ENCODE measurements at places on chromosomes 12 and 14.

GRCh38 chr12:131901431-131902331, 7.3 kb downstream of the ULK1 start:
- no peak for DNase-seq

- no peak for DNase-seq
Measured at GRCh38 chr14:52878469-52878868, 72.4 kb downstream of the FERMT2 start.

GRCh38 chr12:103965590-103966504, at the start of gene TDG:
Gene TDG, plus strand, starts transcription at chr12:103965872. Its CDS starts 166 bp downstream, at chr12:103966038.
- DNase-seq = peak; percentile 97

DNA sequence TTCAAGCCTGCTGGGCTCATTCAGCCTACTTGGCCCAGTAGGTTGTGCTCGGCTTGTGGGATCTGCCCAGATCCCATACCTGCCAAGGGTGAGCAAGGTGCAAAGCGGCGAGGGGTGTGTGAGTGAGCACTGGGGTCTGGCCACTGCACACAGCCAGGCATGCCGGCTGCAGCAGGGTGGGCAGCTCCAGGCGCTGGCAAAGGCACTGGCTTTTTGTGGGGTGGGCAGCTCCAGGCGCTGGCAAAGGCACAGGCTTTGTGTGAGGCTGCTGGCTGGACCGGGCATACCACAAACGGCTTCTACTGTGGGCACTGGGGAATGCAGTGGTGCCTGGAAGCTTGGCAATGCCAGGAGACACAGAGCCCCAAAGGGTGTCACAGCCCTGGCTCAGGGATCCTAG, 137.4 kb downstream of the SLC16A7 start:
- DNase-seq = no peak

GRCh38 chr12:121088195-121088585, 44.5 kb upstream of the P2RX7 start:
- no peak for DNase-seq

- no peak for DNase-seq
Measured at GRCh38 chr12:39610436-39611025, 9.1 kb downstream of the ABCD2 start.

- DNase-seq = no peak
Measured at GRCh38 chr14:94568186-94568585, 6.9 kb downstream of the SERPINA4 start.

- DNase-seq = no peak
Measured at GRCh38 chr12:120956579-120957300, 21.6 kb upstream of the HNF1A start.

DNA sequence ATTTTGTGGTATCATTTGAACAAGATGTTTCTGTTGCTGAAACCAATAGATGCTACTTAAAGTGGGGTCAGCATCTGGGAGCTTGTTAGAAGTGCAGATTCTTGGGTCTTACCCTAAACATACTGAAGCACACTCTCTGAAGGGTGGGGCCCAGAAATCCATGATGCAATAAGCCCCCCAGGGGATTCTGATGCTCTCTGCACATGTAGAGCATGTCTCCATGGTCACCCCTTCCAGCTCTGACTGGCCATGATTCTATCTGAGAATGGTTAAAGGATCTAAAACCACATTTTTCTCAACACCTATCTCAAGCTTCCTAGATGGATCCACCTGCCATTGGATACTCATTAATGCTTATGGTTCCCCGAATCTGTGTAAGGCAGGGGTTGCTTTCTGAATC, 20.4 kb downstream of the JDP2 start:
- DNase-seq = no peak

DNA sequence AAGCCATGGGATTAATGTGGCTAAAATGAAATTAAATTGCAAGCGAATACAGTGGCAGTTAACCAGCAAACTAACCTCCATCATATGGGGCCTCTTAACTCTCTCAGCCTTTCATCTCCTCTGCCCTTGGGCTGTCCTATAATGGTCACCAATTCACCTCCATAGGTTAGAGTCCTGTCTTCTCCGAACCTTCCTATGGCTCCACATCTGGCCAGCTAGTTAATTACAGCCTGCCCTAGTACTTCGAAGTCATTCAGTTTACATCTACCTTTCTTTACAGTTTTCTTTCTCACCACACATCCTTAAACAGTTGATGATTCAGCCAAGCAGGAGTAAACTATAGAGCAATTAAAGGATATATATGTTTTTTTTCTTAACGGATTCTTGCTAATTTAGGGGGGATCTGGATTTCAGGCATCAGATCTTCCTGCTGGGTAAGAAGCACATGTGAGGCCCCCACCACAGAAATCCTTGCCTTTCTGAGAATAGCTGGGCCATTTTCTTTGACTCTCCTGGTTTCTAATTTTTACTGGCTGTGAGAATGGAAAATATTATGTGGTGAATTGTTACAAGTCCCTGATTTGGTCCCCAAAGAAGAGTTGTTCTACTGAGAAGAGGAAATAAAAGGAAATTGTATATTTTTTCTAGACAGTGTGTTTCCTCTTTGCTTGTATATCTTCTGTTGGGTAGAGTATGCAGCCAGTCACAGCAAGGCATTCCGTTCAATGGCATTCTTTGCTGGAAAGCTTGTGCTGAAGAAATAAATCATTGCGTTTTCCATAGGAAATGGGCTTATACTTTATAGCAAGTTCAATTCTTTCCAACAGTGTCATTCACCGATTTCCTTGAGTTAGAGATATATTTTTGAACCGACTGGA, 16.7 kb downstream of the HMGA2 start:
- no peak for DNase-seq

GRCh38 chr14:104800771-104801519, at the start of gene ZBTB42:
Gene ZBTB42, plus strand, starts transcription at chr14:104801101. Its CDS starts 97 bp downstream, at chr14:104801198.
- DNase-seq = no peak

GRCh38 chr14:31505411-31505810, 17.6 kb upstream of the GPR33 start:
- no peak for DNase-seq

DNA sequence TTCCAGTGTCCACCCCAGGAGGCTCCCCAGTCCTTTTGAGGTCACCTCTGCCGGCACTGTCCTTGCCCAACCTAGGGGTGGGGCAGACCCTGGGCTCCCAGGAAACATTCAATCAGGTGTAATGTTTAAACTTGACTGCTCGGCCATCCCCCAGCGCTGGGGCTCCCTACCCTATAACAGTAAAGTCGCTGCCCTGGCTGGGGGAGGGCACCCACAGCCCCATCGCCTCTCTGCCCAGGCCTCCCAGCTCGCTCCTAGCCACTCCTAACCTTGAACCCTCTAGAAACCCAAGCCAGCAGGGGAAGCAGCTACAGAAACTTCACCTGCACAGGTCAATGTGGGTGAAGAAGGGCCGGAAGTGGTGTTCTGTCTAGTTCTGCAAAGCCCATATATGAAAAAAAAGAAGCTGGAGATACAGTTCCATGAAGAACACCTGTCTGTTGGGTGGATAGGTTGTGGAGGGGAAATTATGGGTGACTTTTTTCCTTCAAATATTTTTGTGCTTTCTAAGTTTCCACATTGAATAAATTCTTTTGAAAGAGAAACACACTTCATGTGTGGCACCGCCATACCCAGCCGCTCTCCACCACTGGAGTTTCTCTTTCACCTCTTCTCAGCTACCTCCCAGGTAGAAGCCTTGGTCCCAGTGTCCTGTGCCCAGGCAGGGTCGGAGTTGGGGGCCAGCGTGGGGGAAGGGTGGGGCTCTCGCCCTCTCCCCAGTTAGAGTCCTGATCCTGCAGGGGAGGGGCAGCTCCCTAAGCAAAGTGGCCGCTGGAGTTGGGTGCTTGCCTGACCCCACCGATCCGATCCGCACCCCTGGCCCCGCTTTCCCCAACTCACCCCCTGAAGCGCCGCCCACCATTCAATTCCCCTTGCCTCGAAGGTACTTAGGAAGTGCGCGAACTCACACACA, 1.1 kb downstream of the CLMN start:
- no peak for DNase-seq

DNA sequence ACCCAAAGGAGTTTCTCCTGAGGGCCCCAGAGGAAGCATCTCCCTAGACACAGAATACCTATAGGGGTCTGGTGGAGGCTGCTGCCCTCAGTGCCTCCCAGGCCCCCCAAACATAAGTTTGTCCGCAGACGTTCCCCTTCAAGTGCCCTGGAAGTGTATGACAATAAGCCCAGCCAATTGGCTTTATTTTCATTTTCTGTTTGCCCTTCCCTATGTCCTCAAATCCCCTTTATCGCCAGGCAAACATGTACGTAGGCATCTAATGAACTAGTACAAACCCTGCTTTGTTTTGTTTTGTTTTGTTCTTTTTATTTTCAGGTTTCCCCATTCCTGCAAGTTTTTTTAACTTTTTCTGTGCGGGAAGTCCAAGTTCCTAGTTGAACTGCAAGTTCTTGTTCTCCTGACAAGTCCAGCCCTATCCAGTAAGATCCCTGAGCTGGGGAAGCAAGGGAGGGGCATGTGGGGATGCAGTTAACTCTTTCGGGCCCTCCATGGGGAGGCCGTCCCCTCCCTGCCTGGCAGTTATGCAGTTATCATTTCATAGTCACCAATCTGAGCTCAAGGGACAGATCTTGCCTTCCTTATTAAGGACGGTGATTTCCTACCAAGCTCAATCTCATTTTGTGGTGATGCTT, 141.9 kb downstream of the KCNA5 start:
- no peak for DNase-seq

GRCh38 chr12:124369827-124370378, 75.0 kb downstream of the RFLNA start:
- no peak for DNase-seq

GRCh38 chr12:69515394-69515930, 45.3 kb downstream of the FRS2 start:
- DNase-seq = no peak

GRCh38 chr12:94095618-94096017, 52.8 kb upstream of the PLXNC1 start:
- no peak for DNase-seq

GRCh38 chr12:56315249-56315621, 553 bp downstream of the CNPY2 start:
- DNase-seq = no peak

DNA sequence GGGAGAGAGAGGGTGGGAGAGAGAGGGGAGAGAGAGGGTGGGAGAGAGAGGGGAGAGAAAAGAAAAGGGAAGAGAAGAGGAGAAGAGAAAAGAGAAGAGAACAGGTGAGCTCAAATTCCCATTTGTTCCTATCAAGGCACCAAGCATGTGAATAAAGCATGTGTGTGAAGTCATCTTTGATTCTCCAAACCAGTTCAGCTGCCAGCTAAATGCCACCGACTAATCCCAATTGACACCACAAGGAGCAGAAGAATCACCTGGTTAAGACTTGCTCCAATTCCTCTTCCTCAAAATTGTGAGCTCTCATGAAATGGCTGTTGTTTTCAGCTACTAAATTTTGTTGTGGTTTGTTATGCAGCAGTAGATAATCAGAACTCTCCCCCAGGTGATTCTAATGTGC, 188.9 kb downstream of the TMX1 start:
- no peak for DNase-seq

GRCh38 chr12:39047539-39048262, 142.3 kb upstream of the CPNE8 start:
- DNase-seq = no peak

GRCh38 chr12:40342010-40342409, 117.2 kb downstream of the LRRK2 start:
- DNase-seq = no peak

GRCh38 chr14:34680806-34681479, 33.5 kb downstream of the CFL2 start:
- no peak for DNase-seq

GRCh38 chr12:108214486-108214885, 85.4 kb downstream of the WSCD2 start:
- no peak for DNase-seq

GRCh38 chr12:44015333-44015941, 179.6 kb downstream of the TMEM117 start:
- DNase-seq = no peak

DNA sequence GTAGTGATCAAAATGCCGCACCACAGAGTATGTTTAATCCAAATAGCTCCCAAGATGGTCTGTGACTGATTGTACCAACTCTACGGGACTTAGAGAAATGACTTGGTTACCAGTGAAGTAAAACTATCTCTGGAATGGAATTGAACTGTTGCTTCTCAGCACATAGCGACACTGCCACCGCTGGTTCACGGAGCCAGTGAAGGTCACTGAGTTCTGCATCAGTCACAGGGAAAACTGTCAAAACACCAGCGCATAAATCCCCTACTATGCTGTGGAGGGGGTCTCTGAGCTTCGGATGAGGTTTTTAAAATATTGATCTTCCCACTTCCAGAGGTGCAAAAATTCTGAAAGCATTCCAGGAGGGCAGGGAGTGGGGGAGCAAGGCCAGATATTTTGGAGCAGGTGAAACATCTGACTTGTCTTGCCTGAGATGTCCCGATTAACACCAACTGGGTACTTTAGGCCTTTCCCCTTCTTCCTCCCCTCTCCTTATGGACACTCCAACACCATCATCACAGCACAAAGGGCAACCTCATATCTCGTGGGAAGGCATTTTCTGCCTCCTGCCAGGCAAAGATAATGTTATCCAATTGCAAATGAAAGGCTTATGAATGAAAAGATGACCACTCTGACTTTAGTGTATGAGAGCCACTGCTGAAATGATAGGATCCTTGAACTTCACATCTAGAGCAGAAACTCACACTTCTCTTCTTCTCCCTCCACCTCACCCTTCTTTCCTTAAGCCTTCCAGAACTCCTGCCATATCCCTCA, 2.0 kb upstream of the PLXNC1 start:
- no peak for DNase-seq

DNA sequence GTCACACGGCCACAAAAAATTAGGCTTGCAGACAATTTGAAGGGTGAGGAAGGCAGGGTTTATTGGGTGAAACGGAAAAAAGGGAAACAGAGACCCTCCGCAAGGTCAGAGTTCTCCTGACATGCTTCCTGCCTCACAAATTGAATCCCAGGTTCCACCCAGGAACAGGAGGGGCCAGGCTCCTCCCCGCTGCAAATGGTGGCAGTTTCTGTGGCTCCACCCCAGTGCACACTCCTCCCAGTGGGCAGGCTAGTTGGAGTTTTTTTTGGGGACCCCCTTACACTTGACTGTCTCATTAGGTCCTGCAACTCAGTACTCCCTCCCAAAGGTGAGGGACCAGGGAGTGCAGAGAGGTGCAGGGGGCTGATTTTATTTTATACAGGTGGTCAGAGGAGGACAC, 39.4 kb upstream of the PPP1CC start:
- no peak for DNase-seq

DNA sequence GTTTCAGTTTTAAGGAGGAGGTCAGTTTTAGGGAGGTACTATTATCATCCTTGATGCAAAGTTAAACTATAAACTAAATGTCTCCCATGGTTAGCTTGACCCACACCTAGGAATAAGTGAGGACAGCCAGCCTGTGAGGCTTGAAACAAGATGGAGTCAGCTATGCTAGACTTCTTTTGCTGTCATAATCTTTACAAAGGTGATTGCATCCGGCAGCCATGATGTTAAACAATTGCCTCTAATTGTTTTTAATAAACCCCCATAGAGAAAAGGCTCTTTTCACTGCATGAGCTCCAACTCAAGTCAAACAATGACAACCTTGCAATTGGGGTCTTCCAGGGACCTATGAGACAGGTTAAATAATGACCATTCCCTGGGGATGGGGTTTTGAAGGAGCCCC, 45.7 kb upstream of the EEA1 start:
- no peak for DNase-seq

Measured in brain pericyte (primary cell).